ENCODE measurements at places on chromosomes 12 and 14.
A peak's percentile ranks its signal among the peaks of the same experiment; 100 is the strongest.

- DNase-seq = no peak
These were observed 17.0 kb downstream of the SLC4A8 start for GRCh38 chr12:51441583-51441982.

DNA sequence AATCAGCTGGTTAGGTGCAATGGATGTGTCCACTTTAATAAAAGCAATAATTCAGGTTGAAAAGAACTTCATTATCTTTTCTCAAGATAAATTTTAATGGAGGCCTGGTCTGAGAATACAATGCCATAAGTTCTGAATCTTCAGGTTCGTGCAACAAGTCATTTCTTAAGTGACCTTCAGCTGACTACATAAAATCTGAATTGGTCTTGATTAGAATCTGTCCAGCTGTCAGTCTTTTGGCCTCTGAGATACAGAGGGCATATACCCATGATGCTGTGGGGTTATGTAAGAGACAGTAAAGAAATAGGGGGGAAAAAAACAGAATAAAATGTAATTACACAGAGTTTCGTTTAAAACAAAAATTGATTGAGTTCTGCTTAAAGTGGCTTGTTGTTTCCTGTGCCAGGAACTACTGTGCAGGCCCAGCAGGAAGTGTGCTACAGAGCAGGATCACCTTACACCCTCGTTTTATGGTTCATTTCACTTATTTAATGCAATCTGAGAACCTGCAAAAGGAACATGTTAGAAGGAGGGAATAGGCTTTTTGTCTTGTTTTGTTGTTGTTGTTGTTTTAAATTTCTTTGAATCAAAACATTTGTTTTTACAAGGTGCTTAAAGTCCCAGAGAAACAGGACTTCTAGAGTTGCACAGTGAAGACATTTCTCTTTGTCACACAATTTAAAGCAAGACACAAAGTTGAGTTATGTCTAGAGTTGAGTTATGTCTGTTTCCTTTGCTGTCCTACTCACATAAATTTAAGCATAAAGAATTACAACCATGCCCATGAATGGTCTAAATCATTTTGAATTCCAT, 64.2 kb downstream of the LGR5 start:
- no peak for DNase-seq

GRCh38 chr12:66707002-66707697, 28.3 kb upstream of the GRIP1 start:
- no peak for DNase-seq

- no peak for DNase-seq
These were observed 24.2 kb upstream of the RHOJ start for GRCh38 chr14:63180011-63180410.

DNA sequence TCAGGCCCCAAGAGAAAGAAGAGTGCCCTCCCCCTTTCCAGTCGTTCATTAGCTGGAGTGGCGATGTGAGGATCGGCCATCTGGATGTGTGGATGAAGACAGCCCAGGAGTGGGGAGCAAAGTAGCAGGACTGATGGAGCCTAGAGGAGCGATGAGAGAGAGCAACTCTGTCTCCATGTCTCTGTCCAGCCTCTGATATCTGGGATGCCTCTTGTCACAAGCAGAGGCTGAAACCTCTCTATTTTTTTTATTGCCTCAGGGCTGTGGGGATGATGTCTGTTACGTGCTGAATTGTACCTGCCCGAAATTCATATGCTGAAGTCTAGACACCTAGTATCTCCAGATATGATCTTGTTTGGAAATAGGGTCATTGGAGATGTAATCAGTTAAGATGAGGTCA, 2.7 kb downstream of the SERPINA11 start:
- DNase-seq = no peak

- no peak for DNase-seq
These were observed 272.7 kb downstream of the AEBP2 start for GRCh38 chr12:19712041-19712440.

- no peak for DNase-seq
These were observed 170.6 kb downstream of the OTOGL start for GRCh38 chr12:80269803-80270552.

DNA sequence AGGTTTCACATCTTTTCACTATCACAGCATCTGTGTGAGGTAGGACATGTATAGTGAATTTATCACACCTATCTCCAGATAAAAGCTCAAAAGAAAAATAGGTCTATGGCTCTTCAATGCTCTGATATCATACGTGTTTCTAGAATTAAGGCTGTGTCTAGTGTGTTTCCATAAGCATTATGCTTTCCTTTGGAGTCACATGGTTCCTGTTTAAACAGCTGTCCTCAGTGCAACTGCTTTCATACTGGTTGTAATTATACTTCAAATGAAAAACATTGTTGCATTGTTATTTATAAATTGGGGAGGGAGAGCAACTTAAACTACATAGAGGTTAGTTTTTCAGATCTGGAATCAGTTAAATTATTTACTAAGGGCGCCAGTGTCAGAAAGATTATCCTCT, 151.6 kb downstream of the SYT1 start:
- DNase-seq = no peak

GRCh38 chr12:49100380-49100779, 5.8 kb upstream of the DHH start:
- no peak for DNase-seq

GRCh38 chr12:6852651-6853354, 853 bp downstream of the USP5 start:
- DNase-seq = no peak

GRCh38 chr14:64082837-64083236, 211.3 kb downstream of the ESR2 start:
- DNase-seq = no peak

- DNase-seq = no peak
These were observed 35.1 kb downstream of the CCDC85C start for GRCh38 chr14:99568567-99569560.

DNA sequence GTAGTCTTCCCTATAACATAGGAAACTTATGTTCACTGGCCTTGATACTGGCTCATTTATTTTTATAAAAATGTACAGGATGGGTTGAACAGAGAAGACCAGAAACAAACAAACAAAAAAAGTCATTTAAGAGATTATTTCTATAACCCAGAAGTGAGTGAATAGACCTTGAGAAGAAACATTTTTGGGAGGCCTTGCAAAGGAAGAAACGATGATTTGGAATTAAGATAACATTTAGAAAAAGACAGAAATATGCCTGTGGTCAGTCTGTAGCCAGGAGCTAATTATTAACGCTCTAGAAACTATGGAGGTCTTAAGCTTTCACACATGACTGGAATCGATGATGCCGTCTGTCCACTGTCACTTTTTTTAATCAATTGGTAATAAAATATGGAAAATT, 264.0 kb downstream of the EGLN3 start:
- DNase-seq = no peak

DNA sequence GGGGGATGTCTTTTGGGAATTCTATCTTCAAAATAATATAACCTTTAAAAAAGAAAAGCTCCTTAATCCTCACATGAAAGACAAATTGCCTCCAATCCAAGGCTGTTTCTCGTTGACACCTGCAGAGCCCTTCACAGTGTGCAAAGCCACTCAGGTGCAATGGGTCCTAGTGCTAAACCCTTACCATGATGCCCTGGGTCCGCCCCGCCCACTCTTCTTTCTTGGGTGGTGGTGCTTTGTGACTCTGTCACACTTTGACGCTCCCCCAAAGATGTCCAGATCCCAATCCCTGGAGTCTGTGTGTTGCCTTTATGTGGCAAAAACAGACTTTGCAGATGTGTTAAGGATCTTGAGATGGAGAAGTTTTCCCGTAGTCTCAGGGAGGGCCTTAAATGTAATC, 29.7 kb downstream of the CLMN start:
- DNase-seq = no peak

GRCh38 chr14:32217301-32217700, 14.2 kb upstream of the RNU6-8 start:
- no peak for DNase-seq

DNA sequence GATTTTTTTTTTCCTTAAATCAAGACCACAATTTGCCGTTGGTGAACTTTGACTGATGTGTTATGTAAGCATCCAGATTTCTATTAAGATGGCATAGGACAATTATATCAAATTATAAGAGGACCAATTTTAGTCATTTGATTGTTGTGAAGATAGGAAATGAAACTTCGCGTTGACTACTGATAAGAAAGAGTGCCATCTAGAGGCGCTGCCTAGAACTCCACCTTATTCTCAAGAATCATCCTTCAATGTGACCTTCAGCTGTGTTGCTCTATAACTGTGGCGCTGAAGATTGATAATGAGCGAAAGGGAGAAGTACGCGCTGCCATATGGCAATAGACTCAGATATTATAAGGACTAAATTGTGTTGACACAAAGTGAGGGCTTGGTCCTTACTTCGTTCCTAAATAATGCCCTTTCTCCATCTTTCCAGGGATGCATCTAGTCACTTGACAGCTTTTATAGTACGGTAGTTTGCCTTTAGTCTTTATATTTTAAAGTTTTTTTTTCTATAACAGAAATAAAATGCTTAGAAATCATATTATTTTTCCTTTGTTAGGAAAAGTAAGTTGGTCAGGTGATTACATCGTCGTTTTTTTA, 350.8 kb upstream of the STXBP6 start:
- DNase-seq = no peak

DNA sequence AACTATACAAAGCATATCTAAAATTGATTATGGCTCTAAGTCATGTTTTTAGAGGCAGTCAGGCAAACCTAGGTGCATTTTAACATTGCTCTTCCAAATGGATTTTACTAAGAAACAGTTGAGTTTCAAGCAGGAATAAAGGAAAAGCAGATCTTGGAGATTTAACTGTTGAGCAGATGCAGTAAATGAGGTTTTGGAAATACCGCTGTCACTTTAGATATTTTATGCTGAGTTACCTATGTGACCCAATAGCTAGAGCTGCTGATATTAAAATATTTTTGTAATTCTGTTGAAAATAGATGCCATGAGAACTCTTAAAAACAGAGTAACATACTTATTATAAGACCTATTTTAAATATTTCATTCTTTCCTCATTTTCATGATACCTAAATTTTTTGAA, 181.4 kb downstream of the SYT1 start:
- no peak for DNase-seq

DNA sequence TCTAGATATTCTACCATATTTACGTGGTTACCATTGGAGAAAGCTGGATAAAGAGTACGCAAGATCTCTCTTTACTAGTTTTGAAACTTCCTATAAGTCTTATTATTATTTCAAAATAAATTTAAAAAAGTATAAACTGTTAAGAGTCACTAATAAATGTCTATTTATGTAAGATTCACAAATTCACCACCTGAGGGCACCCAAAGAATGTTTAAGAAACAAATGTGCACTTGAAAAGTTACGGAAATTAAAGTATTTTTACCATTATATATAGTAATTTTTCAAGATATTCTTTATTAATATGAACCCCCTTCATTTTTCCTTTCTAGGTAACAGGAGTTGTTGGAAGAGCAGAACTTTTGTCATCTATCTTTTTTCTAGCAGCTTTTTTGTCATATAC, 11.9 kb downstream of the TMTC3 start:
- DNase-seq = no peak

GRCh38 chr12:110108309-110109036, 15.7 kb upstream of the IFT81 start:
- no peak for DNase-seq

DNA sequence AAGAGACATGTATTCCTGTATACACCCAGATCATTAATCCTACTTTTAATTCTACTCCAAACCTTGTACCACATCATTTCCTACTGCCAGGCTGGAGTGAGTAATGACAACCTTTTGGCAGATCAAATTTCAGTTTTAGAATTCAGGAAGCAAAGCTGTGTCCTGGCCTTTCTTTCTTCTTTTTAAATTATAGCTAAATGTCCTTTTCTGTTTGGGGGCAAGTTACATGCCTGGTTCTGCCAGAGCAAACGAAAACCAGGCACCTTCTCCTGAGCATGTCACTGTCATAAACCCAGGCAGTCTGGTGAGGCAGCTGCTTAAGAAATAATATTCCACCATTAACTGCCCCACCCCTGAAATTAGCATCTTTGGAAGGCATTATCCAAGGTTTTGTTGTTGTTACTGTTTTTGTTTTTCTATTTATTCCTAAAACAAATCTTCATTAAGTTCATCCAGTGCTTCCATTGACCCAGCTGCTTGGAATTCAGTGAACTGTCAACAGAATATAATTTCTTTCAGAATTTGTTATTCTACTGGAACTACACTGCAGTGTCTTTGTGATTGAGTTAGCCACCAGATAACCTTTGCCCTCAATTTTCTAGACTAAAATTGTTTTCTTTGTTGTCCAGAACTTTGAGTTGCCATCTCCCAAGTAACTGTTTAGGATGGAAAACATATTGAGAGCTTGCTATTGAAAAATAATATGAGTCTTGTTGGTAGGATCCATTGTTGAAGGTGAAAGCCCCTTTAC, 33.2 kb downstream of the SAMD4A start:
- DNase-seq = no peak

GRCh38 chr14:92455231-92455630, 58.4 kb upstream of the RIN3 start:
- DNase-seq = no peak

DNA sequence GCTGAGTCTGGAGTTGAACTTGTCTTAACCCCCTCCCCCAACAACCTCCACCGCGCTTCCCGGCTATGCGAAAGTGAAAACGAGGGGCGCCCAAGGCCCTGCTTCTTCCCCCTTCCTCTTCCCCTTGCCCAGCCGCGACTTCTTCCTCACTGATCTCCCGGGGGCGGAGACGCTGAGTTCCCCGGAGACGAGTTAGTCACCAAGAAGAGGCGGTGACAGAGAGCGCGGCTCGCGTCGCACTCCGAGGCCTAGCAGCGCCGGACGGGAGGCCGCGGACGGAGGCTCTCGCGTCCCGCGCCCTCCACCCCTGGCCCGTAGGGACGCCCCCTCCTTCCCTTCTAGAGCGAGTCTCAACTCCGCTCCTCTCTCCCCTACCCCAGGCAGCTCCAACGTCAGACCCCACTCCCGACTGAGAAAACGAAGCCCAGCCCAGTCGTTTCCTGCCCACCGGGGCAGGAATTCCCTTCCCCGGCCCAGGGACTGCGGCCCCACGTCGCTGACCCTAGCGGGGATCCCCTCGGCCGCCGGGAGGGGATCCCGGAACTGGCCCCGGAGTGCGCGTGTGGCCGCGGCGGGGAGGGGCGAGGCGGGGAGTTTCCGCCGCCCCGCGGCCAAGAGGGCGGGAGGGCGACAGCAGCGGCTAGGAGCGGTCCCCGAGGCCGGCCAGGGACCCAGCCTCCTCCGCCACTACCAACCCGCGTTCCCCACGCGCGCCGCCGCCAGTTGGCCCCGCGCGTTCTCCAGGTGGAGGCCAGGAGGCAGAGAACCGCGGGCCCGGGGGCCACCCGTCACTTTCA, 1.4 kb downstream of the BAZ1A start:
- DNase-seq = peak; percentile 24

- DNase-seq = no peak
These were observed 8.1 kb downstream of the LETMD1 start for GRCh38 chr12:51056242-51056641.

DNA sequence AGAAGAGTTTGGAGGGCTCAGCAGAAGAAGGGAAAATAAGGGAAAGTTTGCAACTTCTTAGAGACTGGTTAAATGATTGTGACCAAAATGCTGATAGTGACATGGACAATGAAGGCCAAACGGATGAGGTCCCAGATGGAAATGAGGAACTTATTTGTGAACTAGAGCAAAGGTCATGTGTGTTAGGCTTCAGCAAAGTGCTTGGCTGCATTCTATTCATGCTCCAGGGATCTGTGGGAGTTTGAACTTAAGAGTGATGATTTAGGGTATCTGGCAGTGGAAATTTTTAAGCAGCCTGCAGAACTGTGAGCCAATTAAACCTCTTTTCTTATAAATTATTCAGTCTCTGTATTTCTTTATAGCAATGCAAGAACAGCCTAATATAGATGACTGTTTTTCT, 88.9 kb upstream of the ARHGAP5 start:
- DNase-seq = no peak
